ENCODE measurements at places on chromosomes 12 and 14.

- no peak for DNase-seq
These were observed 91.0 kb downstream of the LRRC74A start for GRCh38 chr14:76917158-76917596.

DNA sequence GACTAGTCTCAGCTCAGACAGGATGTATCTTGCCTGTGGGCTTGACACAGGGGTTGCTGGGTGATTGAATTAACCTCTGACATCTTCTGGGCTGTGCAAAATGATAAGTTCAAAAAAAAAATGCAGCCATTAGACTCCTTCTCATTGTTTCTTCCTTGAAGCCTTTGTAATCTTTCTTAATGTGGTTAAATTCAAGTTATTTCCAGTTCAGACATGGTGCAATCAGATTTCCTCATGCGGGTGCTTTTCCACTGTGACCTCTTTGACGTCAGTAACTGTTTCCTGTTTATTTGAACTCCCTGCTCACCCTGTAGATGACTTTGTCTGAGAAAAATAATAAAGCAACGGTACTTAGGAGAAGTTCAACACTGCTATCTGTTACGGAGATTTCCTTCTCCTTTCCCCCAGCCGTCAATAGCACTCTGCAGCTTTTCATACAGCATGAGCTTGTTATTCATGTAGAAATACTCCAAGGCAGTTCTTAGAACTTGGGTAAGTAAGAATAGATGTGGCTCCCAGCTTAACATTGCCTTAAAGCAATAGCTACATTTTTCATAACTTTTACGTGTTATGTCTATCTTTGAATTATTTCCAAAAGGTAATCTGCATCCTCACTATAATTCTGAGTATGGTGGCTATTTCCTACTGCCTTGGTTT is 155.5 kb downstream of the PRKCH start:
- DNase-seq, result no peak

DNA sequence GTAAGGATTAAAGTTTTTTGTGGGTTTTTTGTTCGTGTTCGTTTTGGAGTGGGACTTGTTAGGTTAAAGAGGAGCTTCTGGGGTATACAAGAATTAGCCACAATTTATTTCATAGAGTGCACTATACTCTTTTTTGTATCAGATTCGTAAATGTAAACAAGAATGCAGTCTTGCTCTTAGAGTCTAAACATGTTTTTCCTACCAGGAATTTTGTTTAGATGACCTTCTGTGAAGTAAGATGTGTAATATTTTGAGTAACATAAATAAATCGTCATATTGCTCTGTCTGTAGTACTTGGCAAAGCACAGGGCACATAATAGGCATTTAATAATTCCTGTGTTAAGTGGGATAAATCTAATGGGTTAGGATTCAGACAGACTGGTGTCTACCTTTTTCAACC is 9.6 kb downstream of the CNOT2 start:
- no peak for DNase-seq

DNA sequence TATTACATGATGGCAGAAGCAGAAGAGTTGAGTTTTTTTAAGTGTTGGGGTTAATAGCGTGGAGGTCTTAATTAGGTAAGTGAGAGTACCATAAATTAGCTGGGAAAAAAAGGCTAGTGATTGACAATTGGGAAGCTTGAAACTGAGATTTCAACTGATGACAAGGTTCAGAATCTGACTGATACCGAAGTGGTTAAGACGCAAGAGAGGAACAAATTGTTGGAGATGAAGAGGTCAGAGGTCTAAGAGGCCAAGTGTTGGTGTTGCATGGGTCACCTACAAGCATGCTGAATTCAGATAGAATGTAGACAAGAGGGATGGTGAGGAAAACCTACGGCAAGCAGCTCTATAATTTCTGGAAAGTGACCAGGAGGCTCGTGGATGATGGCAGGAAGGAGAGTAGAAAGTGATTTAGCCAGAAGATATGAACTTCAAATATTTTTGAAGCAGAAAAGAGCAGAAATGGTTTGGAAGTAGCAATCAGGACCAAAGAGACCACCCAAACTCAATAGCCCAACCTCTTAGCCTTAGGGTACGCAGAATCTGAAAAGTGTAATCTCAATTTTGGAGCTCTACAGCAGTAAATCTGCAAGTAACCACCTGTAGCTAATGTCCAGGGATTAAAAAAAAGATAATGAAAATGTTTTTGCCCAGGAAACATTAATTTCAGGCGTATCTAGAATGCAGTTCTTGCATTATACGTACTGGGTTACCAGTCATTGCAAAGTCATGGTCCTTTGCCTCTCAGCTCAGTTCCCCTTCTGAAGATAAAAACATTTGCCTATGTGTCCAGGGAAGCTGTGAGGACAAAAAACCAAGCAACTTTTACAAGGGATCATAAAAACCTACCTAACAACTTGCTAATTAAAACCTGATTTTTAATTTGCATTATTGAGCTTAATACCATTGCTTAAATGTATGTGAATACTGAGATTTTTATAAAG is 1.7 kb upstream of the TMPO start:
- DNase-seq, result peak; percentile 30

- DNase-seq, result peak; percentile 86
These were observed 218.6 kb upstream of the ATP2B1 start for GRCh38 chr12:89927226-89927698.

- no peak for DNase-seq
These were observed 139.4 kb downstream of the SLC15A4 start for GRCh38 chr12:128684352-128684751.

DNA sequence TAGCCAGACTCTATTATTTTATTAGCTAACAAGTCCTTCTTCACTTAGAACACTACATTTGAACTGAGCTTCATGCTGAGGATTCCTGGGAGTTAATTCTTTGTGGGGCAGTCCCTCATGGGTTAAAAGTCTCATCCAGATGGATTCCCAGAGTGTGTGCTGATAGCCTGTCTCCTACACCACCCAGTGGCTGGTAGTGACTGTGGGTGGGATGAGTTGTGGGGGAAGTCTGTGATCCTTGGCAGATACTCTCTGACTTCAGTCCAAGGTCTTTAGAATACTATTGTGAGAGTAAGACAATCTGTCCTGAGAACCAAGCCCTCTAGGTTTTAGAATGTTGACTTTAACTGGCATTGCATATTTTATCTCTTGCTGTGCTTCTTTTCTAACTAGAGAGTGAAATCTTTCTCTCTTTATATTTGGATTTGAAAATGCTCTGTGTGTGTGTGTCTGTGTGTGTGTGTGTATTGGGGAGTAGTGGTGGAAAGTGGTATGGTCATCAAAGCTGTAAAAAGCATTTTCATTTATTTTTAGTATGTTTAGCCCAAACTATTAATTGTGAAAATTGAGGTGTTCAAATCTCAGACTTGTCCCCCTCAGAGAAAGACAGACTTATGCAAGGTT is 37.3 kb downstream of the AKAP6 start:
- DNase-seq, result no peak

- DNase-seq, result no peak
These were observed 272.9 kb downstream of the ADGRD1 start for GRCh38 chr12:131226345-131227265.

GRCh38 chr12:32332446-32332845 is 66.9 kb upstream of the FGD4 start:
- DNase-seq, result no peak

DNA sequence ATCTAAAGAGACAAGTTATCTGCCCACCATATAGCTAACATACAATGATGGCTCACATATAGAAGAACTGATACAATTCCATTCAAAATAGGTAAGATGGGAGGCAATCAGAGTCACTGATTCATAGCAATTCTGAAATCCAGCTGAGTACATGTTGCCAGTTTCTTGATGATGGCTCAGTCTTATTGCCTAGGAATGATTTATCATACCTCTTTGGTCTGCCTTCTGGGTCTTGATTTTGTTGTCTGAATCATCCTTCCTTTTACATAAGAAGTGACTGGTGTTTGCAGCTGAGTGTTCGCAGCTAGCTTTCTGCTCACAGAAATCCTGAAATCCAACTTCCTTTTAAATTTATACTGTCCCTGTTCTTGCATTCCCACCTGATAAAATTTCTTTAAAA is 463.2 kb upstream of the MGAT4C start:
- DNase-seq, result no peak

Measured in bone marrow (tissue), 2 donors.